Transverse colon (tissue), 4 donors: ENCODE measurements at places on chromosomes 3 and 15. TPM values are rescaled to one million over a fixed set of nuclear protein-coding genes. Genes with fewer than 3 reads are reported as not detected.

Gene LXN
- total RNA-seq = 22.2 TPM

Gene SLC27A2
- total RNA-seq = 33.2 TPM

DNA sequence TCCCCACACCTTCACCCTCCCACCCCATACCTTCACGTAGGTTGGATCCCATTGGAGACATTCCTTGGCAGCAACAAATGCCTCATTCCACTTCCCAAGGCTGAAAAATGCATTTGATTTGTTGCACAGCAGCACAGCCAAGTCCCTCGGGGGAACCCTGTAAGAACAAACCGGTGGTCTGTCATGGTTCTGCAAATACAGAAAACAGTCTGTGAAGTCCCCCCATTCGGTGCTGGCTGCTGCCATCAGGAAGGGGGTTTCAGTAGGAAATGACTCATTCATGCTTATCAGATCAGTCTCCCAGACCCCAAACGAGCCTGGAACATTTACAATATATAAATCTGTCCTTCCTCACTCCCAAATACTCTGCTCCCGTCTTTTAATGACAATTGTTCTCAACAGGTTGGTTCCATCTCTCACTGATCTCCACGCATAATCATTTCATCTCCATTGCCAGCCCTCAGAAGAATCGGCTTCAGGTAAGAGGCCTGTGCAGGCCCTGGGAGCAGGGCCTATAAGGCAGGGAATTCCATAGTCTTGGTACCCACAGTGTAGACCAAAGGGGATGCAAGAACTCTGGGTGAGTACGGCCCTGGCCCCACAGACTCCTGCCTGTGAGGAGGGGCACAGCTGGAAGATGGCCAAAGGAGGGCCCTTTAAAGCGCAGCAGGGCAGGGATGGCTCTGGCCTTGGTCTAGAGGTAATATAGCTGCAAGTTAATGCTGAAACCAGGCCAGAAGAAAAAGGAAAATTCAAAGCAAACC, 41.6 kb downstream of the TRANK1 start:
- DNase-seq = no peak
- H3K4me1 ChIP-seq = no peaks in the 10 kb centered on the region
- no peak overlapping the region for H3K27ac ChIP-seq
- H3K4me3 ChIP-seq = no peak overlapping the region
- H3K36me3 ChIP-seq = peaks cover 8% of the 10 kb centered on the region

GRCh38 chr3:133943639-133944141, 48.0 kb upstream of the RAB6B start:
- H3K4me1 ChIP-seq = no peaks in the 10 kb centered on the region
- H3K27me3 ChIP-seq = no peaks in the 10 kb centered on the region
- H3K27ac ChIP-seq = peak overlapping the region; percentile 28
- H3K36me3 ChIP-seq = no peaks in the 10 kb centered on the region
- DNase-seq = no peak

DNA sequence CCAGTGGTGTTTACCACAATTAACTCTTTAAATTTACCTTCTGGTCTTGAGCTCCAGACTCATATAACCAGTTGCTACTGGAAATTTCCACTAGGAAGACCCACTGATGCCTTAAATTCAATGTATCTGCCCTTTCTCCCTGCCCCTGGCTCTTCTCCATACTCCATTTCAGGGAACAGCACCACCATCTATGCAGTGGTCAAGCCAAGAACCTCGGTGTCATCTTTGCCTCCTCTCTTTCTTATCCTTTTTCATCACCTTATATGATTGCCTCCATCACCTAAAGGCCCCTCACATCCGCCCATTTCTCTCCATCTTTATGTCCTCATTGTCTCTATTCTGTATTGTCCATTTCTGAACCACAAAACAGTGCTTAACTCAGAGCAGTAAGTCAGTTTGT, 20.7 kb upstream of the MFSD1 start:
- H3K27ac ChIP-seq = no peak overlapping the region
- H3K27me3 ChIP-seq = no peaks in the 10 kb centered on the region
- H3K4me3 ChIP-seq = no peak overlapping the region
- H3K4me1 ChIP-seq = peaks cover 29% of the 10 kb centered on the region
- DNase-seq = no peak

DNA sequence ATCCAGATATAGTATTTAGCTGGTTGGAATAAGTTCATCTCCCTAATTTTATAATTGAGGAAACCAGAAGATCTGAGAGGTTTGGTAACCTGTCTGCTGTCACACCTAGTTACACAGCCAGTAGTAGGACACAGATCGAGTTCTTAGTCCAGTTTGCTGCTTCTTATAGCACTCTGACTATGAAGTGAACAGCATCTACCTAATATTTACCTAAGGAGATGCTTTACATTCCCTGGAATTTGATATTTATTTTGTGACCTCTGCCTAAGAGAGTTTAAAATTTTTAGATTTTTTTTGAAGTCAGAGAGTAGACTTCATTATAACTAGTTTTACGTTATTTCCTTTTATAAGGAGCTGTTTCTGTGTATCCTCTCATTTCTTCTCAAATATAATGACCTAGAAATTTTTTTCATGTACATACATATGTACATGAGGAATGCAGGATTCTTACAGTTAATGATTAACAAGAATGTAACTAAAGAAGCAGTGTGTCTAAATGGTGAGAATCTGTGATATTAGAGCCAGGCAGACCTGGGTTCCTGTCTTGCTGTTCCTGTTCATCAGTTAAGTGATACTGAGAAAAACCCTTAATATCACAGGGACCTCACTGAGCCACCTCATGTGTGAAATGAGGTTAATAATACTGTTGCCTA, 4.3 kb downstream of the ARHGEF26 start:
- H3K4me3 ChIP-seq = no peak overlapping the region
- peaks cover 28% of the 10 kb centered on the region for H3K4me1 ChIP-seq
- H3K27me3 ChIP-seq = peaks cover 7% of the 10 kb centered on the region
- no peak for DNase-seq
- H3K36me3 ChIP-seq = no peaks in the 10 kb centered on the region
- peak overlapping the region; percentile 18 for H3K27ac ChIP-seq
